Heart left ventricle (tissue), 16 donors: ENCODE measurements at places on chromosomes 2 and 18.

GRCh38 chr2:172693529-172694455 lies 41.9 kb upstream of the RAPGEF4 start:
- no peak for DNase-seq

GRCh38 chr2:43302182-43302960 lies 76.0 kb upstream of the ZFP36L2 start:
- DNase-seq = no peak

- peak; percentile 12 for DNase-seq
These were observed 871 bp upstream of the ALS2 start for GRCh38 chr2:201781557-201782051.

GRCh38 chr2:144404586-144405314 lies 115.2 kb downstream of the ZEB2 start:
- peak; percentile 34 for DNase-seq

DNA sequence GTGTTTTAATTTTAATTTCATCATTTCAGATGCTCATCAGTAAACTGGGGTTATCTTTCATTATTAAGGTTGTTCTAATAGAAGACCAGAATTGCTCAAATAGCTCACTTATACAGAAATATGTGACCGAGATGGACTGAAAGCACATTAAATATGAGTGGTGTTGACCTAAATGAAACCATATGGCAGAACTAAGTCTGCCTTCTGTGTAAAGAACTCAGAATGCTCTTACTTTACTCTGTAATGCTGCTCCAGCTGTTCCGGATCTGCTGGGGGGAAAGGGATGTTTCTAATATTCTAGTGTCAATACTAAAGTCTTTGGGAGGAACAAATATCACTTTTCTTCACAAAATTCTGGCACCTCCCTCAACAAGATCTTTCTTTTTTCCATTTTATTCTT lies 131.0 kb downstream of the DPP4 start:
- DNase-seq = no peak

DNA sequence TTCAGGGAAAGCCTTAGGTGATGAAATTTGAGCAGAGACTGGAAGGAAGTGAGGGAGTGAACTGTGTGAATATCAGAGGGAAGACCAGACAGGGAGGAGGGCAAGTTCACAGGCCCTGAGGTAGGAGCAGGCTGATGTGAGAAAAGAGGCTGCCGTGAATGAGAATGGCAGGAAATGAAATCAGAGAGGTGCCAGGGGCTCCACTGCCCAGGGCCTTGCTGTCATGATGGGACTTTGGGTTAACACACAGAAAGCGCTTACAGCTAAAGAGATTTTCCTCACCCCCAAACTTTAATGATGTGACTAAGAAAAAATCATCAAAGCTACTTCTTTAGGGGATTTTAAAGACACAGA lies 53.8 kb downstream of the MARCHF4 start:
- DNase-seq = no peak

- no peak for DNase-seq
These were observed 311.9 kb downstream of the MYCN start for GRCh38 chr2:16252251-16252650.

GRCh38 chr2:239381709-239382134 lies 19.1 kb downstream of the HDAC4 start:
- no peak for DNase-seq

DNA sequence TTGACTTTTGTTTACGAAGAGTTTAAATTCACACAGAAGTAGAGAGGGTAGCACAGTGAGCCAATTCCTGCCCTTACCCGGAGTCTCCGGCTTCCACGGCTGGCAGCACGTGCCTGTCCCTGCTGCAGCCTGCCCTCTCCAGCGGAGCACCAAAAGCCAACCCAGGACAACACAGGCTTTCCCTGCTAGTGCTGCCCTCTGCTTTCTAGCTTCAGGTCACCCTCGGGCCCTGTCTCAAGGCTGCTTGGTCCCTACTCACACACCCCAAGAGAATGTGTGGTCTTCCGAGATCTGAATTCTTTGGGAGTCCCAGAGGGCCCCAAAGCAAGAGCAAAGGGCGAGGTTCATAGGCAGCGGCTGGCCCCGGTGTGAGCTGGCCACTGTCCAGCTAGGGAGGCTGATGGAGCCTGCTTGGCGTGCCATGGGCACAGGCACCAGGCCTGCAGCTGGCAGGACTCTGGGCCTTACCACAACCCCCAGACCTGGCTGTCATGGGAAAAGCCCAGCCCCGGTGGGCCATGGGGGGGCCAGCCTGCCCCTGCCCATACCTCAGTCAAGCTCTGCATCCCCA lies 7.0 kb upstream of the HS6ST1 start:
- DNase-seq = peak; percentile 26

DNA sequence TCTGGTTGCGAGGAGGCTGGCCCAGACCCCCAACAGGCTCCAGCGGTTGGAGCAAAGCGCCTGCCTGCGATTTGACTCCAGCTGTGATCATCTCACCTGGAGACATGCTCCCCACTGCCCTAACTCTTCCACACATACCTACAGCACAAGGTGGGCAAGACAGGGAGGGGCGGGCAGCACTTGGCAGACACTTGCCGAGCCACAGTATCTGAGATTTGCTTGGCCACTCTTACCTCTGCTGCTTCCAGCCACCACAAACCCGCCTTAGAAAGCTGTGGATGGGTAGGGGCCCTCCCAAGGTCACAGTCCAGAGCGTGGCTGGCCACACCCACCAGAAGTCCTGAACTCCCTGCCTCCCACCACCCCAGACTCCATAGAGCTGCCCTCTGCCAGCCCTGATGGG lies 8.2 kb downstream of the CYP26B1 start:
- peak; percentile 11 for DNase-seq

GRCh38 chr2:64383016-64383591 lies 70.9 kb upstream of the LGALSL start:
- DNase-seq = no peak

- no peak for DNase-seq
These were observed 37.2 kb downstream of the AGPS start for GRCh38 chr2:177429688-177430325.

- DNase-seq = peak; percentile 85
These were observed 616 bp downstream of the RNPEPL1 start for GRCh38 chr2:240568678-240569522.

DNA sequence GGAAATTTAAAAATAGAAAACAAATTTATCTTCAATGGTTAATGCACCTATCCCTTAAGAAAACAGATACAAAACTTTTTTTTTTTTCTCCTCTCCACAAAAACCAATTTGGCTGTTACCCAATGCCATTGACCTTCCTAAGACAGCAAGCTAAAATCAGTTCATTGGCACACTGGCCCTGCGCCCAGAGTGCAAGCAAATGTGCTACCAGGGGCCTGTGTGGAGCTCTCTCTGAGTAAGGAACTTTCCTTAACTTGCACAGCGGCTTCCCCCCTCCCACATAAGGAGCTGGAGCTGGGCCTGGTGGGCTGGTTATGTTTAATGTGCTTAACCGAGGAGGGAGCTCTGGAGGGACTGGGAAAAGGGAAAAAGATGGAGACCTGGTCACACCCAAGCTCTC lies 17.6 kb upstream of the POU3F3 start:
- DNase-seq = no peak

- no peak for DNase-seq
These were observed 167.5 kb upstream of the SMAD2 start for GRCh38 chr18:48098007-48098406.

DNA sequence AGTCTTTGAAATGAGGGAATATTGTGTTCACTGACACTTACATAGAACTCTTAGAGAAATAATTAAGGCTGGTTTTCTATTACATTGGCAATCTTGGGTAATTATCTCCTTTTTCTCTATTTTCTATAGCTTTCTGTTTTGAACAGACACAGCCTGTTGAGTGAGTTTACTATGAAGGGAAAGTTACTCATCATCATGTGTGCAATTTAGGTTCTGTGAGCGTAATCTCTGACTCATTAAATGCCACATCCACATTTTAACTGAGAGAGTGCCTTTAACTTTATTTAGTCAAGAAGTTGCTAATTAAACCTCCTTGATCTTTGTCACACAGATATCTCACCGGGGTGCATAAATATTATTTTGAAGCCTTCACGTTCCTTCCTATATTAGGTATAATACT lies 174.0 kb upstream of the SLC8A1 start:
- no peak for DNase-seq

- no peak for DNase-seq
These were observed 42.5 kb downstream of the ALK start for GRCh38 chr2:29878898-29879297.

DNA sequence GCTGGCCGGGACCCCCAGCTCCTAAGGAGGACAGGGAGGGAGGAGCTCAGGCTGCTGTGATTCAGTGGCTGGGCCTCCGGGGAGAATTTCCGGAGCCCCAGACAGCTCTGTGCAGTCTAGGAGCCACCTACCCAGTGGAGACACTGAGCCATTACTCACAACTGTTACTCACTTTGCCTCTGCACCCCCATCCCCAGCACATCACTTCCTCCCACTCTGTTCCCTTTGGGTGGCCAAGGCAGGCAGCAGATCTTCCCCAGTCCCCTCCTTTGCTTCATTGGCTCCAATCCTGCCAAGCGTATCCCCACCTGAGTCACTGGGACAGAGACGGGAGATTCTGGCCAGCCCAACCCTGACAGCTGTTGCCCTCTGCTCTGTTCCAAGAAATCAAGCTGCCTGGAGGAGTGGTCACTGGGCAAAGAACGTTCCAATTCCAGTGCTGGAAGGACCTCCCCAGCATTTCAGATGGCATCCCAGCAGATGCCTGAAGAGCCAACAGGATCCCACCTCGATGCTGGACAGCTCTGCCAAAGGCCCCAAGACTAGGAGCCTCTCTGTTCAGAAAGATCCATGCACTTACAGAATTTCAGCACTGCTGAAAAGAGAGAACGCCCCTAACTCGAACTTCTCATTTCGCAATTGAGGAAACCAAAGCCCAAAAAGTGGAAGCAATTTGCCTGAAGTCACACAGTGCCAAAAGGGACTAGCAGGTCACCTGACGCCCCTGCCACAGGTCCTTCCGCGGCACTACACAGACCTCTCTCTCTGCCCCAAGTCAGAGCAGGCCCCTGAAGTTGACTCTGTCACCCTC lies 68.3 kb downstream of the TNS1 start:
- peak; percentile 76 for DNase-seq

- no peak for DNase-seq
These were observed 146.7 kb downstream of the PDE1A start for GRCh38 chr2:182280118-182280517.

- DNase-seq = no peak
These were observed 462.7 kb upstream of the CDH20 start for GRCh38 chr18:60870261-60871153.

- no peak for DNase-seq
These were observed 73.1 kb upstream of the DSG1 start for GRCh38 chr18:31244771-31245394.

- no peak for DNase-seq
These were observed 298.5 kb downstream of the ZNF521 start for GRCh38 chr18:25053466-25053865.

DNA sequence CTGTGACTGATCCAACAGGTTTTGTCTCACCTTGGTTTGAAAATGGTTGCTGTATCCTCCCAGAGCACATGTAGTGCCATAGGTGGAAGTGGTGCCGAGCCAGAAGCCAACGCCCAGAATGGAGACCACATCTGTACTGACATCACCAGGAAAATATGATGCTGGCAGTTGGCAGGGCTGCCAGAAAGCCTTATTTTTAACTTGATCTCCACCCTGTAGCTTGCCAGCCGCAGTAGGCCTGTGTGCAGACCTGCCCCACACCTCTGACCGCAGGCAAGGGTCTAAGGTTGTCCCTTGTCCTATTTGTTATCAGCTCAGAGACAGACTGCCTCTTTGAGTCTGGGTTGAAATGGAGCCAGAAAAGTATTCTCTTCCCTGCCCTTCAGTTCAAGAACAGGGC lies 123.5 kb upstream of the EML6 start:
- peak; percentile 79 for DNase-seq

DNA sequence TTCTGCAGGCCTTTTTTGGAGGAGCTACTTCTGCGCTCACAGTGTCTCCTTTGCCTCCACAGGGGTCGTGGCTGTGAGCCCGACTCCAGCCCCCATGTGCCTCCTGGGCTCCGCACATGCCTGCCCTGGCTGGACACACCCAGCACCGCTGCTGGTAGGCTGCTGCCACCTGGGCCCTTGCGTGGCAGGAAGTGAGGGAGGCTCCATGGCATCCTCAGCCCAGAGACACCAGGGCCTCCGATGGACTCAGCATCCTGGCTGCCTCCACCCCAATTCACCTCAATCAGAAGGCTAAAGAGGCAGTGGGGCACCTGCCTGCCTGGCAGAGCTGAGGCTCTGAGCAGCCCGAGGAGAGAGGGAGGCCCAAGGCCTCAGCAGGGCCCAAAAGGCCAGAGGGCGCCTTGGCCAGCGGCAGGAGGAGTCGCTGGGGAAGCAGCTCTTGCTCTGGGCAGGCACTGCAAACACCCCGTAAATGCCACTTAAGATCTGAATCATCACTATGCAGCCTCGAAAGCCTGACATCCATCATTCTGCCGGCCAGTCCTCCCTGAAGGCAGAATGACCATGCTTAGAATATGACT lies 68.3 kb upstream of the OTOS start:
- DNase-seq = peak; percentile 46

DNA sequence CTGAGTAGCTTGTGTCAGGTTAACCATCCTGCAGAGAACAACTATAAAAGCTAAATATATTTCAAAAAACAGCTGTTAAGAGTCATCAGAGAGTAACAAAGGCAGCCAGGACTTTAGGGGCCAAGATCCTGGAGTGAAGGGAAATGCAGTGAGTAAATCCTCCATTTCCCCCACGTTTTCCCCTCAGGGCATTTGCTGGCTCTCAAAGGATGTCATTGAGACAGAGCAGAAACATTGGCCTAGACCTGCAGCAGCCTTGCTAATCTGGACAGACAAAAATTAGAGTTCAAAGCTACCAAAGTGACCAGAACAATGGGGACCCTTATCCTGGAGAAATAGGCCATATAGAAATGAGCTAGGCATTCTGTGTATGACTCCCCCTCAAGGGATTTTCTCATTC lies 21.1 kb upstream of the KLHL29 start:
- no peak for DNase-seq

DNA sequence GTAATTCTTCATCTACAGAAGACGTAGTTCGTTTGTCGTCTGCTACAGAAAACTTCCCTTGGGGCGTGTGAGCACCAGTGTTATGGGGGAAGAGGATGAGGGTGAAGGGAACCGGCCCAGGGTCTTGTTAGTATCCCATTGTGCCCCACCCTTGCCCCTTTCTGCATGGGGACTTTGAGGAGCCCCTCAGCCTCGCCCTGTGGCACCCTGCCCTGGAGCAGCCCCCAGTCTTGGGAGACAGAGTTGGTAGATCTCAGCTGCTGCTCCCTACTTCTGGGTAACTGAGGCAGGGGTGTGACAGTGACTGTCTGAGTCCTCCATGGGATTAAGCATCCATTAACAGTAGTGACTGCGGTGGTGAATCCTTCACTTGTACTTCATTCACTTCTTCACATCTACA lies 50.1 kb downstream of the RNF144A start:
- DNase-seq = no peak

GRCh38 chr2:75224636-75225094 lies 25.3 kb upstream of the TACR1 start:
- DNase-seq = no peak
